ENCODE measurements at places on chromosomes 7 and 10.
A peak's percentile ranks its signal among the peaks of the same experiment; 100 is the strongest.

GRCh38 chr7:94056796-94057207 is 52.6 kb upstream of the BET1 start:
- DNase-seq, result no peak

GRCh38 chr7:100378114-100378755 is 4.9 kb downstream of the PILRA start:
- no peak for DNase-seq

DNA sequence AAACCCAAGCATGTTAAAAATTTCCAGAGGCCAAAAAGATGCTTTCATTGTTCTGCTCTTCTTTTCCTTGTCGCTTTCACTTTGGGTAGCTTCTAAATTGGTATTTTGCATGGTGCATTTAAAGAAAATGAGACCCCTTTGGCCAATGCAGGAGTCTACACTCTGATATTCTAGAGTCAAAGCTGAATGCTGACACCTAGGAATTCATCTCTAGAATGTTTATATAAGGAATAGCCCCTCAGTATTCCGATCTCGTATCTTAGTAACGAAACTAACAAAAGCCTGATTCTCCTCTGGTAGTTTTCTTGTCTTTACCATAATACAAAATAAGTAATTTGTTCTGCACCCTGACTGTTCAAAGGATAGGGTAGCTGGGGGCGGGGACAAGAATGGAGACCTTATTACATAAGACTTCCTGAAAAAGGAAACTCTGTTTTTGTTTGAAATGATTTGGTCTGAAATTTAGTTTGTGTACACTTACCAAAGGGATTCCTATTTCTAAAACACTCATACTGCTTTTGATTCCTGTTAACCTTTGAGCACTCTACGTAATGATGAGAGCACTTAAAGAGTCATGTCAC is 17.1 kb downstream of the IKZF1 start:
- DNase-seq, result peak; percentile 77

DNA sequence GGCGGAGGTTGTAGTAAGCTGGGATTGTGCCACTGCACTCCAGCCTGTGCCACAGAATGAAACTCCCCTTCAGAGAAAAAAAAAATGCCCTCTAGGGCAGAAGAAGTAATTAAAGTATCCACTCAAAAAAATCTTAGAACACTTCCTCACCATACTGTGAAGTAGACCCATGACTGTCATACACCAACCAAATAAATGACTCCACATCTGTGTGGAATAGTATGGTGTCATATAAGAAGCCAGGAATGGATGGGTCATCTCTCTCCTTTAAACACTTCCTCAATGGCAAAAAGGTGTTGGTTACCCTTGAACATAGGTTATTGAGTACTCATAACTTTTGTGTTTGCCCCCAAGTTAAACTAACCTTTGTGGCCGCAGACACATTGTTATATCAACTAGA is 48.1 kb upstream of the PCGF5 start:
- no peak for DNase-seq

DNA sequence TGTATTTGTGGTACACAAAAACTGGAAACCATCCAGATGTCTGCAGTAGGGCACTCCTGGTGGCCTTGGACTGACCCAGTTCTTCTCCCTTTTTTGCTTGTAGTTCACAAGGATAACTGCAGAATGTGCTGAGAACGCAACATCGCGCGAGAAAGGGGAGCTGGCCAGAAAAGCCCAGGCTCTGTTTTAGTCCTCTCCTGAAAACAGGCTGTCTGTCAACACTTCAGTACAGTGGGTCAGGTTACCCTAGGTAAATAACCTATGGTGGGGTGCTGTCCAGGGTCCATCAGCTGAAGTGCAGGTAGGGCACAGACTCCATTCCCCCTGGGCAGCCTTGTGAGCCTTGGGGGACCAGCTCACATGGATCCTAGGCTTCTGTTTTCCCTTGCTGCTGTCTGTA is 495.8 kb downstream of the MDFIC start:
- DNase-seq, result no peak

DNA sequence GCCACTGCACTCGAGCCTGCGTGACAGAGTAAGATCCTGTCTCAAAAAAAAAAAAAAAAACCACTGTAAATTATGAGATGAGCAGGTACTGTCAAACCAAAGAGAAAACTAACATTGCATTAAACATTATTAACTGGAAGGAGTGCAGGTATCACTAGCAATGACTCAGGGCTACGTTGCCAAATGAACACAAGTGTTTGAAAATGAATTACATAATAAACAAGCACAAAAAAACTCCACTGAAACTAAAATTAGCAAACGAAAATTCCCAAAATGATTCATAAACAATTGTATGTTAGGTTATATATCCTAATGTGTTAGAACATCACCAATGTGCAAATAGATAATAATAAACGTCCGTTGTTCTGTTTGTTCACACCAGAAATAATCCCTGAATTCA is 42.8 kb downstream of the NSUN6 start:
- no peak for DNase-seq

- no peak for DNase-seq
Observed at GRCh38 chr7:47693216-47693615, 111.3 kb upstream of the TNS3 start.

DNA sequence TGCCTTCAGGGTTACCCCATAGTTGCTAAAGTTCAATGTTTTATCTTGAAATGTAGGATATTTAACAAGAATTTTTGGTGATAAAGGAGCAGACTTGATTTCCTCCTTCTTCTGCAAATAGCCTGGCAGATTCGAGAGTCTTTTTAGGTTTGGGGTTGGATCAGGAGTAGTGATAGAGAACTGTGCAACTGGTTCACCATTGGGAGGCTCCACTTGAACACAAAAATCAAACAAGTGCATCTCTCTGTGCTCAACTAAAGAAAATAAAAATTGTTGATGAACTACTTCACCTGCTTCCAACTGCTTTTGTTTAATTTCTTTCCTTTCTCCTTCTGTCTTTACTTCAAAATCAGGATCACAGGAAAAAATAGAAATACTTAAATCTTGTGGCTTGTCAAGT is 58.5 kb downstream of the MACC1 start:
- DNase-seq, result no peak

DNA sequence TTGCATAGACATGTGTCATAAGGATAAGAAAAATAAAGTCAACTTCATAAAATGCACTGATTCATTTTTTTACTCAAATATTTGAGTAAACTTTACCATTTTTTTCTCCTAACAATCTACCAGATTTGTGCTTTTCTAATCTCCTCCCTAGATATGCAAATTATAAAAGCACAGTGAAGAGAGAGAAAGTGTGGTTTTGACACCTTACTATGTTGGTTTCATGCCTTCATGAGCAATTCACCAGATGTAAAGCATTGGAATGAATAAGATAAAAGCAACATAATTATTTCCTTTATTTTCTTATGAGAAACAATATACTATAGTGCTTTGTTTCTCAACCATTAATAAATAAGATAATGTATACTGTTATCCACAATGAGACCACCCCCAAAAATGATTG is 432.5 kb upstream of the PCDH15 start:
- no peak for DNase-seq

DNA sequence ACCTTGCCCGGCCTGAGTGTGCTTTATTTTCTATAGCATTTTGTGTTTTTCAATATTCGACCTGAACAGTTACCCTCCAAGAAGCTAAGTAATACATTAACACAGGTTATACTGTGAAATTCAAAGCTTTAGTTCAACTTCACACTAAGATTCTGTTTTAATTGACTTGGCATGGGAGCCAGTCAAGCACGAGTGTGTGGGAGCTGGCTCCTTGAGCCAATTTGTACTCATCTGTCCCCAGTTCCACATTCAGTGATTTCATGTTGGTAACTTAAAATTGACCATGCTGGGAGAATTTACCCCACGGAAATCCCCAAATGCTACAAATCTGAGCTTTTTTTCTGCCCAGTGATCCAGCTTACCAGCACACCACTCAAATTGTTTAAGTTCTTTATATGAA is 20.3 kb downstream of the TSPAN12 start:
- DNase-seq, result no peak

DNA sequence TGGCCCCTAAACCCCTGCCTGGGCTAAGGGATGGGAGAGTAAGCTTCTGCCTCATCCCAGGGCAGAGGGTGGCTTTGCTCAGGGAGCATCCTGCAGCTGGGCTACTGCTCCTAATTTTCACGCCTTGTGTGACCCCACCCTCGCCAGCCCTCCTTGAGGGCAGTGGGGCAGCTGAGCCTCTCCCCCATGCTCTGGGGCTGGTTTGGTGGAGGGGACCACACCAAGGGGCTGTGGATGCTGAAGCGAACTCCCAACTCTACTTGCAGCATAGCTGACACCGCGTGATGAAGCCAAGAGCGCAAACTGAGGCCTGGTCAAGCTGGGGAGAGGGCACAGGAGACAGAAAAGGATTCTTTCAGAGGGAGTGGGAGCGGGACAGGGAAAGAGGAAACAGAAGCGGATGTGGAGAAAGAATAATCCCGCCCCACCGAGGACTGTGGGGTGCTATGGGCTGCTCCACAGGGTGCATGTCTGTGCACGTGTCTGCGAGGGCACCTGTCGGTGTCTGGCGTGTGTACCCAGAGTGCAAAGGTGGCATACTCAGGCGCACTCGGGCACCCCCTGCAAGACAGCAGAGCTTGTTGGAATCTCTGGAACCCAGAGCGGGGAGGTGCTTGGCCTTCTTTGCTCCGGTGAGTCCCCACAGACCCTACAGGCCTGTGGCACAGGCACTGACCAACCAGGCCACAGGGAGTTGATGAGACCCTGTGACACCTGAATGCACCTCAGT is 19.4 kb upstream of the RASGEF1A start:
- DNase-seq, result no peak

DNA sequence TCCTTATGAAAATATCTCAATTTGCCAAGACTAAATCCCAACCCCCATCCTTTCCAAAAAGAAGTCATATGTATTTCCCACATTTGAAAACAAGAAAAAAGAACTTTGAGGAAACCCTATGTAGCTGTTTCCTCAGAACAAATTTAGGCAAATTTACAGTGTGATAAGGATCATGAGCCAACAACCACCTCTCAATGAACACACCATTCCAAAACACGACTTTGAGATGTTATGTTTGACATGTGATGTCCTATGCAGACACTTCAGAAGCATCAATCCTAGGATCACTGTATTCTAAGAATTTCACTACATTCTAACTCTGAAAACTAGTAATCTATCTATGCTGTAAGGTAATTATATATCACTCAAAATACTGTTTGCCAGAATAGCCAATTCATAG is 62.2 kb downstream of the NT5C2 start:
- DNase-seq, result no peak

GRCh38 chr7:74221713-74222112 is 11.9 kb downstream of the LAT2 start:
- no peak for DNase-seq

DNA sequence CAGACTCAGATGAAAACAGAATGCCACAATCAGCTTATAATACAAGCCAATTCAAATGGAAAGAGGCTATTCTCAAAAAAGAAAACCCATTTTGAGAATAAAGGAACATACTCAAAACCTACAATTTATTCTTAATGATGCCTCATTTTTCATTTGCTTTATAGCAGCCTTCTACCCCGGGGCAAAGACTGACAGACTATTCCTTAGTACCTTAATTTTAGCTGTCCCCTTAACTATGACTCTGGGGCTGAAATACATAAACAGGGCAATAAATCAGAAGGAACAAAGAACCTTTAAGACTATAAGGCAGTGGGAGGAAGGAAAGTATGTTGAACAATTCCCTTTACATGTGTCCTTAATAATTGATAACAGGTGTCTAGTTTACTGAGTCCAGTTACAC is 76.8 kb downstream of the TMEM106B start:
- DNase-seq, result no peak

DNA sequence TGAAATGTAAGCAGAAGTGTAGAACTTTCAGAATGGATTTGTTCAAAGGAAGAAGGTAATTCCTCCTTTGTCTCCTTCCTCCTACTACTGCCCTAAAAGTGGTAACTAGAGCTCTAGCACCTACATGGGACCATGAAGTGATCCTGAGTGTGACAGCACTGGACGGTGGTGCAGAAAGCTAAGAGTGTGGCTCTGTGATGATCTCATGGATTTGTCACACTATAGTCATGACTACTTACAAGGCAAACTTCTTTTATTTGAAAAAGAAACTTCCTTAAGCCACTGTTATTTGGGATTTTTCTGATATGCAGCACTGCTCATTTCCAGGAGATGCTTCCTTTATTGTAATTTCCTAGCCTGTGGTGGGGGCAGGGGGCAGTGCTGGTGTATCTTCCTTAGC is 5.8 kb upstream of the FHIP2A start:
- DNase-seq, result no peak

DNA sequence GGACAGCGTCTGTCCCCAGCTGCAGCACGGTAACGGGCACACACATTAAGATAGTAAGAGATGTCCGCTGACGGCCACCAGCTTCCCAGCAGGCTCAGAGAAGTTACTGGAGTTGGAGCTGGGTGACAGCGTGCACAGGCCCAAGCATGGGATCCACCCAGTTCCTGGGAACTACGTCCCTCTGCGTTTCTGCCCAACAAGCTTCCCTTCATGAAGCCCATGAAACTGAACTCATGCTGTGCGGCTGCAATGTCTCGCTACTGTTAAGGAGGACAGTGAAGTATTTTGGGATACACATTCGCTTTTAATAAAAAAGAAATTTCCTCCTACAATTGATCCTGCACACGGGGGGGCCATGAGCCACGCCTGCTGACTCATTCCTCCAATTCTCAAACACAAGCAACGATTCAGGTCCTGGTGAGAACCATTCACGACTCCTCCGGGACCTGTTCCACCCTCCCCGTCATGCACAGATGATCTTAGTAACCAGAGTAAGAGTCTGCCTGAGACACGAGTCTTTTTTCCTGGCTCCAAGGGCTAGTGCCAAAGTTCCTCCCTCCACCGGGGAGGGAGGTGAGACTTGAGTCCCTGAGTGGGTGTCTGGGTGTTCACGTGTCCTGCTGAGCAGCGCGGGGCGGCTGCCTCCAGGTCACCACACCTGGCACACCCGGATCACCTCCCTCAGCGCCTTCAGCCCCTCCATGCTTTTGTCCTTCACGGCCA is 2.6 kb downstream of the PSMG3 start:
- DNase-seq, result no peak

DNA sequence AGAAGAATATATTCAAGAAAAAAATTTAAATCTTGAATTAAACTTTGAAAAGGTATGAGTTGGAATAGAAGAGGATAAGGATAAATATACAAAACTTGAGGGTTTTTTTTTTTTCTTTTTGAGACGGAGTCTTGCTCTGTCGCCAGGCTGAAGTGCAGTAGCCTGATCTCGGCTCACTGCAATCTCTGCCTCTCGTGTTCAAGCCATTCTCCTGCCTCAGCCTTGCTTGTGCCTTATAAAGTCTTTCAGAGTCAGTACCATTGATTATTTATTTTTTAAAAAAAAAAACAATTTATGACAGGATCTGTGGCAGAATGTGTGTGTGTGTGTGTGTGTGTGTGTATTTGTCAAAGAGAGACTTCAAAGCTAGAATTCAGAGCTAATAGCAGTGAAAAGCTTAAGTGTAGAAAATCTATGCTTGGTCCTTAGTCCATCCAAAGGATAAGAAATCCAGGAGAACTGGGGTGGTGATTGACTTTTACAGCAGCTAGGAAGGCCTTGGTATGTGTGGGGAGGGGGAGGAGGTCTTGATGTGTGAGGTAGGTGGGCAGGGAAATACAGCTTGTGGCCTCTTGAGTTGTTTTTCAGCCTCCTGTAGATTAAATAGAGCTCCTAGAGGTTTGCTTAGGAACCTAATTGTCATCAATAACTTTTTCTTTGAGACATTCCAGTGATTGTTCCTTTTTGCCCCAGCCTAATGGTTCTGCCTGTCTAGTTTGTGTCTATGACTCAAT is 2.4 kb downstream of the HECTD2 start:
- no peak for DNase-seq

- DNase-seq, result no peak
Observed at GRCh38 chr7:126716321-126716720, 536.4 kb downstream of the GRM8 start.

GRCh38 chr7:107768263-107768662 is 24.3 kb downstream of the CBLL1 start:
- no peak for DNase-seq

GRCh38 chr10:114845978-114846693 is 24.6 kb downstream of the FHIP2A start:
- no peak for DNase-seq

All from activated effector memory CD4-positive, alpha-beta T cell treated with anti-CD3 and anti-CD28 coated beads, Interleukin-2, amount 50 U/mL, for 16 hours (primary cell).